ENCODE measurements at places on chromosomes 7 and 10. TPM values are rescaled to one million over a fixed set of nuclear protein-coding genes. Genes with fewer than 3 reads are reported as not detected.

The CAMK2B gene
- 0.26 TPM for total RNA-seq

The CNTNAP2 gene
- total RNA-seq = not detected

The WNT16 gene
- 3.8 TPM for total RNA-seq

The RAB19 gene
- not detected for total RNA-seq

The NANOS1 gene
- 1.2 TPM for total RNA-seq

The RASA4B gene
- total RNA-seq = 1.5 TPM

The RNF32 gene
- total RNA-seq = 2.8 TPM

The INHBA gene
- total RNA-seq = 4.1 TPM

The SH3PXD2A gene
- 26.2 TPM for total RNA-seq

The XRCC2 gene
- under 0.01 TPM for total RNA-seq

The STEAP2 gene
- total RNA-seq = 29.8 TPM
